Activated T-cell treated with anti-CD3 and anti-CD28 coated beads, Interleukin-2, amount 50 U/mL, for 1 hour (primary cell): ENCODE measurements at places on chromosomes 4 and X.

GRCh38 chr4:152539556-152540292 lies 3.8 kb upstream of the FBXW7 start:
- DNase-seq = no peak

DNA sequence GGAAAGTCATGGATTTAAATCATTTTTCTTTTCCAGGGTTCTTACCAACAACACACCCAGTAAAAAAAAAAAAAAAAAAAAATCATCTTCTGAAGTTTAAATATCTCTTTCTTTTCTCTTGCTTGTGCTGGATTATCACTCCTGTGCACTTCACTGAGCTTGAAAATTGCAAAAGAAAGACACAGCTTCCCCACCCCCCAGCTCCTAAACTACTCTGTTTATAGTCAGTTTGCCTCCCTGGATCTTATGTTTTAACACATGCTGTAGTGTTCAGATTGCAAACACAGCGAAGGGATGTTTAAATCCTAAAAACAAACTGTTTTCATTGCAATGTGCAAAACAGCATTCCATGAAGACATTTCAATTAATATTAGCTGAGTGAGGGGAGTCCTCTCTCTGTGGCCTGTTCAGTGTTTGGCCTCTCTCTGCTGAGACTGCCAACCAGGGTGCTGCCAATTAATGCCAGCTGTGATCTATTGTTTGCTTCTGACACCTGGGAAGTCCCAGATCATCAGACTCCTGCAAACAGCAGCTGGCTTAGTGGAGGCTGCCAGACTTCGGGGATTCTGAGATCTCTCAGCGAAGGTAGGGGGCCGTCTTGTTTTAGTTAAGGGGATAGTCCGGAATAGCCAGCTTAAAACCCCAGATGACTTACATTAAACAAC lies 171.1 kb upstream of the PITX2 start:
- no peak for DNase-seq

- no peak for DNase-seq
Measured at GRCh38 chr4:101600287-101600686, 190.2 kb upstream of the BANK1 start.

DNA sequence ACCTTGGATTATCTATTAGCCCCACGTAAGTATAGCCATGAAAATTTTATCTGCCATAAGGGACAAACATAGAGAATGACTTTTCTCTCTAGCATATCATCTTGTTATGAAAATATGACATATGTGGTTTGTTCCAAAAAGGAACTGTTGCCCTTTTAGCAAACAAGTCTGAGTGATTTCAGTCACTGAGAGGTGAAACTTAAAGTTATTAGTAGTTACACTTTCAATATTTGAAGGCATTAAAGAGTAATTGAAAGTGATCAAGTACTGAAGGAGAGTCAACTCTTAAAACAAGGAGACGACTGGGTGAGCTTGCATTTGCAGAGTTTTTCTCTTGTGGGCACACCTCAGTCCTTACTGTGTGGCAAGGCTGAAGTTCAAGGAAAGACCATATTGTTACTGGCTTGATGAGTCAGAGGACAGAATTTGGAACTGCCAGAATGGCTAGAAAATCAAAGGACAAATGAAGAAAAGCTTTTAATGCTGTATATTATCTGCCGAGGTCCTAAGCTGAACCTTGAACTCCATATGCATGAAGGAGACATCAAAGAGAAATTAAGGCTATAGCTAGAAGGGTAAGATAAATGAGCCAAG lies 205.1 kb upstream of the EMCN start:
- no peak for DNase-seq

- DNase-seq = no peak
Measured at GRCh38 chrX:81890521-81890920, 688.6 kb downstream of the SH3BGRL start.

- no peak for DNase-seq
Measured at GRCh38 chr4:56876264-56876663, 31.4 kb upstream of the REST start.

- DNase-seq = no peak
Measured at GRCh38 chr4:27057053-27057452, 196.4 kb downstream of the STIM2 start.

DNA sequence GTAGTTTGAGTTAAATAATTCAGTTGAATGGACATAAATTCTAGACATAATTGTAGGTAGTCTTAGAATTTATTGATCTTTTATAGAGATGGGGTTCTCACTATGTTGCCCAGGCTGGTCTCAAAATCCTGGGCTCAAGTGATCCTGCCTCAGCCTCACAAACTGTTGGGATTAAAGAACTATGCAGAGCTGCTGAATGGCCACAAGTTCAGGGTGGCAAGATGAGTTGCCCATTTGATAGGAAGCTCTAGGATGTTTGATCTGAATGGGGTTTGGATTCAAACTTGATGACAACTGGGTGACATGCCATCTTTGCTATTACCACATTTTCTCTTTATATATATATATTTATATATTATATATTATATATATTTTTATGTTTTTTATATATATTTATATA lies 3.6 kb downstream of the RPL36A start:
- no peak for DNase-seq

DNA sequence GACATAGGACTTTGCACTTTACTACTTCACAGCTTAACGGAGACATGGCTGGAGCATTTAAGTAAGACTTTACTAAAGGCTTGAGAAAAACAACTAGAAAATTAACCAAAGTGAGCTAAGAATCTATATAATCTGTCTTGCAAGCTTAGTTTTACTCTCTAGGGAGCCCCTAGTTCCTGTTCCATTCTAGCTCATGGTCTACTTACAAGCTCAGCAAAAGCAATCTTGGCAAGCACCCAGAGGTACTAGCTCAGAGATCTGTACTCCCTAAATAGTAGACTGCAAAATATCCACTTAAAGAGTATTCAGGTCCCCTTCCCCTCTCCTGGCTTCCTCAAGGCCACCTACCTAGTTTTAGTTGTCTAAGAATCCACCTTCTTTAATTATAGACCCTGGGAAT lies 469.0 kb downstream of the IDS start:
- no peak for DNase-seq

DNA sequence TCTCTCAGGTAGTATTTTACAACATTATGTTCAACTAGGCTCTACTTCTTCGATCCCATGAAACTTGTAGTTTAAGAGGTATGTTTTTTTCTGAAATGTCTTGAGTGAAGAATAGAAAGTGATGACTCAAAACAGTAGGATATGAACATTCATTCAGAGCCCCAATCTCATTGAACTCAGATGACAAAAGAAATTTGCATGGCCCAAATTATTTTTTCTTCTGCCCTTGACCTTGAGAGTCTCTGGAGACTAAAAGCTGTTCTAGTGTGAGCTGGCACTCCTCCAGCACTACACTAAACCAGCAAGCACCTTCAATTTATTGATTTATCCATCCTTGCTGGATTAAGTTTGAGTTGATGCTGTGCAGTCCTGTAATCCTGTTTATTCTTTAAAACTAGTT lies 4.0 kb downstream of the DCLK2 start:
- DNase-seq = no peak

- no peak for DNase-seq
Measured at GRCh38 chr4:114272226-114272625, 292.8 kb upstream of the ARSJ start.

GRCh38 chrX:43853225-43853828 lies 28.9 kb downstream of the MAOB start:
- DNase-seq = no peak

DNA sequence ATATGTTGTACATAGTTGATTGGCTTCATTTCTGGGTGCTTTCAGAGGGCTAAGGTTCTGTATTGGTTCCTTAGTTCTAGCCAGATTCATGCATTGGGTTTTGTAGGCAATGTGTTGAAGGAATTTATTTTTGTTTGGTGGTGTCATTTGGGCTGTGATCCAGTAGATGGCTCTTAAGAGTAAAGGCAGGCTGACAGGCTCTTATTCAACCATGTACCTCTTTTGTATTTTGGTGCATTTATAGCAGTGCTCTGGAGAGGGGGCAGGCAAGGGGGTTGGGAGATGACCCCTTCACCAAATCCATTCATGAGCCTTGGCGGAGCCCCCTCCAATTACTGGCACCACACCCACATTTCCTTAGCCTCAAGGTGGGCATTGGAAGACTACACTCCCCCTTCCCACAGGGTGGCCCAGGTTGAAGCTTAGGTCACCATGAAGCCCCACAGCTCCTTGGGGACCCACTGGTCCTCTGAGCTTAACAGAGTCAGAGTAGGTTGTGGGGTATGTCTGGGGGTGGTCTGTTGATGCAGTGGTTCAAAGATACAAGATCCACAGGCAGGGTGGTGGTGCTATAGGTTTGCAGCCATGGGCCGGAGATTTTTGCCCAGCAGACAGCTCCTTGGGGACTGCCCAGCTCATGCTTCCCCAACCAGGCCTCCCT lies 143.0 kb upstream of the GNPDA2 start:
- no peak for DNase-seq

DNA sequence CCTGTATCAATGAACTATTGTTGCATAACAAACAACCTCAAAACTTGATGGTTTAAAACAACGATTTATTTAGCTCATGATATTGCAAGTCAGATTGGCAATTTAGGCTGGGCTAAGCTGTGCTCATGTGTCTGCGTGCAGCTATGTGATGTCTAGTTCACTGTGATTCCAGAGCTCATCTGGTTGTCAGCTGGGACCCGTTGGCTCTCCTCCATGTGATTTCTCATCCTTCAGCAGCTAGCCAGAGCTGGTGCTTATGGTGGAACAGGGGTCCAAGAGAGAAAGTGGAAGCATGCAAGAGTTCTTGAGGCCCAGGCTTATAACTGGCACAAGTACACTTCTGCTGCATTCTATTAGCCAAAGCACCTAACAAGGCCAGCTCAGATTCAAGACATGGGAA lies 28.8 kb upstream of the TRPC3 start:
- DNase-seq = no peak

DNA sequence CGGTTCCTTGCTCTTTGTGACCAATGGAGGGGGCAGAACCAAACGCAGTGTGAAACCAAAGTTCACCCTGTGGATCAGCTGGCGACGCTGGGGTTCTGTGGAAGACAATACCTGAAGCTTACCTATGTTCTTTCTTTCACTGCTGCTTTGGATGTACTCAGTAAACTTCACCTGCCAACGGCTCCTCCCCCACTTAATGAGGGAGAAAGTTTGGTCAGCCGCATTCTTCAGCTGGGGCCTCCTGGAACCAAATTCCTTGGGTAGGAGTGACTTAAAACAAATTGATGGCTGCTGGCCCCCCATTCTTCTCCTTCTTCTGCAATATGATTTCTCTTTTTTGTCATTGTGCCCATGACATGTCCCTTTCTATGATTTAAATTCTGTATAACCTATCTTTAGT lies 282.4 kb downstream of the ANK2 start:
- DNase-seq = no peak

- DNase-seq = no peak
Measured at GRCh38 chrX:40736170-40736505, 796 bp upstream of the MED14 start.

- no peak for DNase-seq
Measured at GRCh38 chr4:23091711-23092110, 399.0 kb downstream of the GBA3 start.

GRCh38 chrX:120790552-120790951 lies 85.1 kb downstream of the CT47B1 start:
- DNase-seq = no peak

DNA sequence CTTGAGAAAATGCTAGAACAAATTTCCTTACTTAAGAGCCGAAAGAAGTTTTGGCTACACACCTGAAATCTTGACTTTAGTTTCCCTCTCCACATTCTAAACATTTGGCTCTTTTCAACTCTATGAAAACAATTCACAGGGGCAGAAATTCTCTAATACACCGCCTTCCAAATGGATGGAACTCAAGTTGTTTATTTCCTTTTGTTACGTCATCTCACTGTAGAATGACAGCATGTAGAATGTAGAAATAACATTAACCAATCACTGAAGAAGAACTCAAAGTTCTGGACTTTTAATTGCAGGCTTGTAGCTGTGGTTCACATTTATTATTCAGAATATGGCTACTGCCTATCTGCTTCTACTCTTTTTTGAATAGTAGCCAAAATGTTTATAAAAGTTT lies 1.9 kb downstream of the DMP1 start:
- DNase-seq = no peak

DNA sequence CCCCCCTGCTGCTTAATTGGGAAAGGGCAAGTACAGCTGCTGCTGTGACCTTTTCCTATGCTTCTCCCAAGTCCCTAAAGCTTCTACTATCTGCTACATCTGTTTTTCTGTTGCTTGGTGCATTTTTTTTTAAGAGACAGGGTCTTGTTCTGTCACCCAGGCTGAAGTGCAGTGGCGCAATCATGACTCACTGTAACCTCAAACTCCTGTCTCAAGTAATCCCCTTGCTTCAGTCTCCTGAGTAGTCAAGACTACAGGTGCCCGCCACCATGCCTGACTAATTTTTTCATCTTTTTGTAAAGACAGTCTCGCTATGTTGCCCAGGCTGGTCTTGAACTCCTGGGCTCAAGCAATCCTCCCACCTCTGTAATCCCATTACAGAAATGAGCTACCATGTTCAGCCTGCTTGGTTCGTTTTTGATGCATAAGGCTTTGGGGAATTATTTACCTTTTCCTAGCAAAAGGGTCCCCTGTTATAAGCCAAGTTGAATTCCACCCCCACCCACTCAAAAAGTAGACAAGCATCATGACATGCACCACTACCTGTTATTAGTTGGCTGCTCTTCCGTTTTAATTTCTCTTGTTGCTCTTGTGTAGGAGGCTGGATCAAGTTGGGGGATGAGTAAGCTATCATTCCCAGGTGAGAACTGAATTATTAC lies 39.6 kb downstream of the DGKK start:
- DNase-seq = no peak

DNA sequence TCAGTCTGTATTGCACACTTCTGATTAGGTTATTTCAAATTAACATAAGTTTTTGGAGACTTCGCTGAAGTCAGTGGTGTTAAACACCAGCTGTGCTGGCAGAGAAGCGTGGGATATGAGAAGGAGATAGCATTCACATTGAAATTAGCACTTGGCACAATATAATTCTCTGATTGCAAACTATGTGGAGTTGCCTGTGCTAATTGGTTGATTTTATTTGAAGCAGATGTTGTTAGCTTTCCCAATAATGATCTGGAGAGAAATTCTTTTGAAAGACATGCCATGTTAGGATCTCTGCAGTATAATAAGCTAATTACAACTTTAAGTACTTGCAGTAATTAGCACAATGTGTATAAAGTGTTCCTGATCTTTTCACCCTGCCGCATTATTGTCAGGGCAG lies 367.4 kb upstream of the ARX start:
- DNase-seq = no peak

- no peak for DNase-seq
Measured at GRCh38 chr4:110849461-110849860, 226.6 kb upstream of the PITX2 start.

- no peak for DNase-seq
Measured at GRCh38 chrX:84248226-84248625, 60.2 kb upstream of the RPS6KA6 start.

- DNase-seq = no peak
Measured at GRCh38 chr4:42927946-42928345, 35.4 kb downstream of the GRXCR1 start.

- no peak for DNase-seq
Measured at GRCh38 chr4:31370866-31371465, 650.8 kb downstream of the PCDH7 start.

DNA sequence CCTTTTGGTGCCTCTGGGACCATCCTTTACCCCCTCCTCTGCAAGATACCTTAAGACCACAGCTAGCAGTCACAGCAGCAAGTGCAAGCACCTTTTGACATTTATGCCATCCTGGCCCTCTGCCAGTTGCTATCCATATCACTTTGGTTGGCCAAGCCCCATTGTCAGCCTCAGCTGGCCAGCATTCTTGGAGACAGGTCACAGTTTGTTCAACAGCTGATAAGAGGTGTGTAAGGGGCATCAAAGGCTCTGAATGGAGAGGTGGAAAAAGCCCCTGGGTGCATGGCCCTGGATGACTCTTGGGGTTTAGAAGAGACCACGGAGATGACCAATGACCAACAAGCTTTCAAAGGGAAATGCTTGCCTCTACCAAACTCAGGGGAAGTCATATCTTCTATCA lies 133.6 kb upstream of the MAMLD1 start:
- DNase-seq = no peak
